Natural killer cell treated with Interleukin-12 subunit alpha and Interleukin-12 subunit beta and Interleukin-15 and Interleukin-18, amount 100 ng/mL, for 72 hours (primary cell): ENCODE measurements at places on chromosomes 6 and 20. TPM values are rescaled to one million over a fixed set of nuclear protein-coding genes. Genes with fewer than 3 reads are reported as not detected.

Gene ADAM33
- total RNA-seq = not detected

Gene PARD6B
- 4.1 TPM for total RNA-seq

Gene VGLL2
- not detected for total RNA-seq

Gene FAXC
- not detected for total RNA-seq

Gene PACSIN1
- not detected for total RNA-seq

Gene ECT2L
- not detected for total RNA-seq

Gene CARMIL1
- 0.56 TPM for total RNA-seq

Gene USP49
- 15.3 TPM for total RNA-seq

Gene PI16
- total RNA-seq = not detected

Gene SLC22A3
- total RNA-seq = not detected

Gene RAET1E
- total RNA-seq = not detected

Gene C20orf204
- total RNA-seq = 2.4 TPM

Gene SPDEF
- total RNA-seq = not detected

Gene LY86
- 0.61 TPM for total RNA-seq

Gene ZNF311
- total RNA-seq = 0.19 TPM
